ENCODE measurements at places on chromosomes 16 and 17. TPM values are rescaled to one million over a fixed set of nuclear protein-coding genes. Genes with fewer than 3 reads are reported as not detected.

Gene FKBP10
- total RNA-seq, result 38.3 TPM

Gene SALL1
- 75.3 TPM for total RNA-seq

Gene PYDC1
- total RNA-seq, result not detected

Gene CES5A
- not detected for total RNA-seq

Gene PRAC2
- total RNA-seq, result not detected

Gene SEC14L5
- 0.16 TPM for total RNA-seq

Gene CFAP97D1
- total RNA-seq, result not detected

Gene RBFOX1
- 0.66 TPM for total RNA-seq

Gene DNAH9
- total RNA-seq, result 6.9 TPM

Gene PRDM7
- total RNA-seq, result not detected

Gene EPOP
- 1.3 TPM for total RNA-seq

Gene TMEM235
- not detected for total RNA-seq

Gene ASPA
- total RNA-seq, result 5.1 TPM

Gene TBC1D3I
- 0.41 TPM for total RNA-seq

Gene GALK1
- total RNA-seq, result 34.5 TPM

Gene OR4D1
- 0.06 TPM for total RNA-seq

Gene ARL5C
- total RNA-seq, result not detected

Gene PIK3R5
- 19.1 TPM for total RNA-seq

Gene DPEP1
- total RNA-seq, result 24.2 TPM

Gene MSLN
- total RNA-seq, result 19.4 TPM

Gene CDH1
- 149 TPM for total RNA-seq

Gene MT1G
- total RNA-seq, result 33.6 TPM
